Right atrium auricular region (tissue), 2 donors: ENCODE measurements at places on chromosomes 4 and X. TPM values are rescaled to one million over a fixed set of nuclear protein-coding genes. Genes with fewer than 3 reads are reported as not detected.

DNA sequence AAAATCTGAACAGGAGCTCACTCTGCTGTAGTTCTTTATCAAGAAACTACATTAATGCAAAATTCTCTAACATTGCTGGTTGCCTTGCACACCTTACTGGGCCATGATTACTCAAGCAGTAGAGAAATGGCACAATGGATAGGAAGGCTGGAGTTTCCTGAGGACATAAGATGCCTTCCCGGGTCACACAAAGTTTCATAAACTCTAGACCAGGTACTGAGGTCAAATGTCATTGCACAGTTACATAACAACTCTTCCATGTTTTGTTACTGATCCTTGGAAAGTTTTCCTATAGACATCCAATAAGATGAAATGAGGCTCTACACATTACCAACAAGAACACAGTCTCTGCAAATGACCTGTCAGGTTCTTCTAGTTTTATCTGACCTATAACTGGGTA lies 9.9 kb downstream of the TEC start:
- no peak for DNase-seq

- no peak for DNase-seq
Measured at GRCh38 chrX:274904-275475, 6.2 kb upstream of the PLCXD1 start.

FGFBP1 gene
- total RNA-seq = not detected

HS3ST1 gene
- total RNA-seq = 8.4 TPM

SCML1 gene
- total RNA-seq = 5.5 TPM

- DNase-seq = no peak
Measured at GRCh38 chr4:34893382-34893781, 1350.9 kb downstream of the ARAP2 start.

- DNase-seq = no peak
Measured at GRCh38 chrX:121921258-121921657, 873.8 kb downstream of the GLUD2 start.

- DNase-seq = no peak
Measured at GRCh38 chr4:25236971-25237370, 3.1 kb downstream of the PI4K2B start.

- DNase-seq = no peak
Measured at GRCh38 chrX:130171446-130172126, at the start of gene RAB33A. TSS of gene RAB33A (plus strand) at chrX:130171962. CDS start at chrX:130172063, 101 bp downstream.

GRCh38 chr4:113169368-113169767 lies 119.9 kb downstream of the ANK2 start:
- no peak for DNase-seq

ARL9 gene
- total RNA-seq = not detected

RRH gene
- not detected for total RNA-seq

- DNase-seq = no peak
Measured at GRCh38 chr4:41427931-41428600, 109.9 kb upstream of the LIMCH1 start.

GAGE13 gene
- not detected for total RNA-seq

DNA sequence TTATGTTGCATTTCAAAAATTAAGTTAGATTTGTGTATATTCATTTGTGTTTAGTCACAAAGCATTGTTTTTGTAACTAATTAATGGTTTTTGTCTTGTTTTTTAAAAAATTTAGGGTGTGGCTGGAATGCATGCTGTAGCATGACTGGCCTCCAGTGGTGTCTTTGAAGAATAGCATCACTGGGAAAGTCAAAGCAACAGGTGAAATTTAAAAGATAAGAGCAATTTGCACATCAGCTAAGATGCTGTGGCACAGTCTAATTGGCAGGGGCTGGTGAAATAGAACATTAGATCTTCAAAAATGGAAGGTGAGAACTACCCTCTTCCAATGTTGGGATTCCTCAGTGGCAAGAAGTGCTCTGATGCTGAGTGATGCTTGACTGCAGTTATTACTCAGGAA lies 45.3 kb downstream of the ANK2 start:
- no peak for DNase-seq

GPR143 gene
- total RNA-seq = 1.1 TPM

PDLIM5 gene
- 598 TPM for total RNA-seq

- no peak for DNase-seq
Measured at GRCh38 chrX:17580539-17581152, 156.6 kb upstream of the SCML1 start.

DNA sequence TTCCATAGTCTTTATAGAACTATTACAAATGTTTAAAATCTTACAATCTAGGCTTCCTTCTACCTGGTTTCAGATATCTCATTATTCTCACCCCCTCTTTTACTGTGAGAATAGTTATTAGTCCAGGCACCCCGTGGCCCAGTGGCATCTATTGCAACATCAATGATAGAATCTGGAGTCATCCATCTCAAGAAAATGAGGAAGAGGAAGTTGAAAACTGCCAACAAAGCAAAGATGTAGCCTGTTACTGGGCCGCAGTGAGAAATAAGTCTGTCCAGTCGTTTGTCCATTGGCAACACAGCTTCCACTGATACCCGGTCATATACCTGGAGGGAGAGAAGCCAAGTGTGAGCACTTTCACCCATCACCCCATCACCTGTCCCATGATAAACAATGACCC lies 6.0 kb upstream of the ASB11 start:
- no peak for DNase-seq

- DNase-seq = peak; percentile 43
Measured at GRCh38 chrX:56790778-56791177, 61.7 kb downstream of the NBDY start.

DNA sequence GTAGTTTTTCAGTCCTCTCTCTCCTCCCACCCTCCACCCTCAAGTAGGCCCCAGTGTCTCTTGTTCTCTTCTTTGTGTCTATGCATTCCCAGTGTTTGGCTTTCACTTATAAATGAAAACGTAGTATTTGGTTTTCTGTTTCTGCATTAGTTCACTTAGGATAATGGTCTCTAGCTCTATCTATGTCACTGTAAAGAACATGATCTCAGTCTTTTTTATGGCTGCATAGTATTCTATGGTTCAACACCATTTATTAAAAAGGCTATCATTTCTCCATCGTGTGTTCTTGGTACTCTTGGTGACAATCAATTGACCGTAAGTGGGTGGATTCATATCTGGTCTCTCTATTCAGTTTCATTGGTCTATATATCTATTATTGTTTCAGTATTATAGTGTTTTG lies 18.7 kb upstream of the IL2 start:
- DNase-seq = no peak

GRCh38 chrX:23699636-23700194 lies 32.4 kb downstream of the PRDX4 start:
- peak; percentile 63 for DNase-seq

DNA sequence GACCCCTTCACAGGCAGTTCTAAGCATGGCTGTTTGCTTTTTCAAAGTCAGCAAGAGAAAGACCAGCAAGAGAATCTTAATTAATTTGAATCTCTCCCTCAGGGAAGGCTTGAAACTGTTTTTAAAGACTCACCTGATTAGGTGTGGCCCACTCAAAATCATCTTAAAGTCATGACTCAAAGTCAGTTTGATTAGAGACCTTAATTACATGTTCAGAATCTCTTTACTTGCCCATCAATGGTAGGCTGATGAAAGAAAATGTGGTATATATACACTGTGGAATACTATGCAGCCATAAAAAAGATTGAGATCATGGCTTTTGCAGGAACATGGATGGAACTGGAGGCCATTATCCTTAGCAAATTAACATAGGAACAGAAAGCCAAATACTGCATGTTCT lies 247.5 kb upstream of the PRKX start:
- DNase-seq = no peak

GRCh38 chr4:72348701-72349100 lies 220.3 kb downstream of the ADAMTS3 start:
- no peak for DNase-seq

USP17L13 gene
- not detected for total RNA-seq

CAPN6 gene
- 2.2 TPM for total RNA-seq

DNA sequence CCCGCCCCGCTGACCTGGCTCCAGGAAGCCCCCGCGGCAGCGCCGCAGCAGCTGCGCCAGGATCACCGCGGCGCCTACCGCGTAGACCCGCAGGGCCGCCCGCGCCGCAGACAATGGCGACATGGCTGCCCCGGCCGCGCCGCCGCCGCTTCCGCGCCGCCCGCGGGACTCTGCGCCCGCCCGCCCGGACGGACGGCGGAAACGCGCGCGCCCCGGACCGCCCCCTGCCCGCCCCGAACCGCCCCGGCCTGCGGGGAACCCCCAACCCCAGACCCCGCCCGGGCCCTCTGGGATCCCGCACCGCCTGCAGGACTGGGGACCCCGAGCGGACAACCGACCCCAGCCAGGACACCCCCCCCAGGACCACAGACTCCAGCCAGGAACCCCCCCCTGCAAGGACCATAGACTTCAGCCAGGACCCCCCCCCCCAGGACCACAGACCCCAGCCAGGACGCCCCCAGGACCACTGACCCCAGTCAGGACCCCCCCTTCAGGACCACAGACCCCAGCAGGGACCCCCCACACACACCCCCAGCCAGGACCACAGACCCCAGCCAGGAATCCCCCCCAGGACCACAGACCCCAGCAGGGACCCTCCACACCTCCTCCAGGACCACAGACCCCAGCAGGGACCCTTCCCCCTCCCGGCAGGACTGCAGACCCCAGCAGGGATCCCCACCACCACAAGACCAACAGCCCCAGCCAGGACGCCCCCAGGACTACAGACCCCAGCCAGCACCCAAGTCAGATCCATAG lies at the start of the genes DHRSX and ZBED1:
Gene DHRSX (minus strand): TSS at position 174 of the 756 bp plus-strand sequence. CDS start 51 bp downstream, at position 123.
Gene ZBED1 (minus strand): TSS at position 174 of the 756 bp plus-strand sequence. CDS start 10,257 bp downstream, outside the sequence.
- DNase-seq = no peak

GRCh38 chr4:127484117-127484516 lies 148.6 kb upstream of the INTU start:
- DNase-seq = no peak

DNA sequence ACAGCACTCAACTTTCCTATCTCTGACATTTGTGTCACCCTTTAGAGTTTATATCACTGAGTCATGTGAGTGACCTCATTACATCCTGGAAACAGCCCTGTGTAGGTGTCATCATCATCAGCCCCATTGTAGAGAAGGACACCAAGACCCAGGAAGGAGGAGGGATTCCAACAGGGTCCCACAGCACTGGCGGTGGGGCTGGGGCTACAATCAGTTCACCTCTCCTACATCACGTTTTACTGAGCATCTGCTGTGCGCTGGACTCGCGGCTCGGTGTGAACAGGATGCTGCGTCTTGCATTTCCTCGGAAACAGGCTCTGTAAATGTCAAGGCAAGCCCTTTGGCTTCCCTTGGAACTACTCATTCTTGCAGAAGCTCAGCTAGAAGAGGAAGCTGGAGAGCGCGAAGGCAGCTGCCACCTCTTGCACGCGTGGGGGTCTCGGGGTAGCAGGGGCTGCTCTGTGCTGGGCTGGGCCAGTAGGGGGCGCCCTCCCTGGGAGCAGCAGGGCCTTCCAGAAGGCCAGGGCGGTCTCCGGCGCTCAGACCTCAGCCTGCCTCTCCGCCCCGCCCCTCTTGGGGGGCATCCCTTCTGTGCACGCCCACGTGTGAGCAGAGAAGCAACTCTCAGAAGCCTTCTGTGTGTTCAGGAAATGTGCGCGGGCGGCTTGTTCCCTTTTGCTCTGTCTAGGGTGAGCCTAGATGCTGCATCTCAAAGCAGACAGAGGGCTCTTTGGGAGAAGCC lies 29.0 kb downstream of the REELD1 start:
- no peak for DNase-seq

CTBP1 gene
- 140 TPM for total RNA-seq

- DNase-seq = no peak
Measured at GRCh38 chrX:149312988-149313387, 192.1 kb downstream of the IDS start.

DNA sequence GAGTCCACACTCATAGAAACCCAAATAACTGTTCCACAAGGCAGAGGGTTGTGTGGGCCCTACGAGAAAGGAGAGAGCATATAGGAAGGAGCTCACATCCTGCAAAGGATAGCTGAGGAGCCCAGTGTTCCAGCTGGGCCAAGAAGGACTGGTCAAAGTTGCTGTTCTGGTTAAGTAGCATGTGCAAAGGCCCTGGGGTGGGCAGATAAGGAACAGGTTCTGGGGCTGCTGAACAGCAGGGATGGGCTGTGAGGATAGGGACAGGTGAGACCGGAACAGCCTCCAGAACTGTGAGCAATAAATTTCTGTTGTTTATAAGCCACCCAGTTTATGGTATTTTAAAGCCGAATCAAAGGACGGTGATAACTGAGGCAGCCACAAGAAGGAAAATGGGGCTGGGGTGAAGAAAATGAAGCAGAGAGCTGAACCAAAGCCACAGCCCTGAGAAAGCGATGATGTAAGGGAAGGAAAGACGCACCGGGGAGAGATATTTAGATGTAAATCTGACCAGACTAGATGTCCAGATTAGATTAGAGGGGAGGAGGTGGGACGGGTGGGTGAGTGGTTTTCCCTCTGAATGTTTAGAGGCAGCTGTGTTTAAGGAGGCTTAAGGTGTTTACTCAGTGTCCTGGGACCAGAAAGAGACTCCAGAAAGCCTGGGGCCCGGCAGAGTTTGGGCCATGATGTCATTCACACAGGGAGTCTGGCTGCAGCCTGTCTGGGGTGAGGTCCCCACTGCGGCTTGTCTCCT lies 180.8 kb upstream of the BCOR start:
- DNase-seq = no peak

JCHAIN gene
- total RNA-seq = 2.7 TPM

DNA sequence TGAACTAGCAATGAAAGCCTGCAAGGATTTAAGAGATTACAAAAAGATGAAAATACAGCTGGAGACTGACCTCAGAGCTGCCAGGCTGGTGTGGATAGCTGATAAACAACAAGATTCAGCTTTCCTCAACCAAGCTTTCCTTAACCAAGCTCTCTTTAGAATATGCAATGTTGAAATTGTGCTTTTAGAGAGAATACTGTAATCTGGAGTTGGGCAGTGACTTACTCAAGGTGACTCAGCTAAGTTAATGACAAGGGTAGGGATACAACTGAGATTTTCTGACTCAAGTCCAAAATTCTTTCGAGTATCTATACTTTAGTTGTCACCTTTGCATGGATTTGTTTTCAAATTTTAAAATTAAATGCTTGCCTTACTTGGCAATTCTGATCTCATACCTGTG lies 98.0 kb downstream of the AMMECR1 start:
- no peak for DNase-seq

- DNase-seq = no peak
Measured at GRCh38 chrX:31331928-31332327, 260.1 kb upstream of the FTHL17 start.

GRCh38 chr4:8502836-8503585 lies 62.4 kb downstream of the TRMT44 start:
- no peak for DNase-seq

GRCh38 chrX:116628464-116628863 lies 165.7 kb upstream of the CT83 start:
- no peak for DNase-seq

- DNase-seq = no peak
Measured at GRCh38 chr4:127145006-127145540, 487.7 kb upstream of the INTU start.

CNKSR2 gene
- total RNA-seq = 1.7 TPM

- no peak for DNase-seq
Measured at GRCh38 chr4:25978327-25978726, 64.3 kb downstream of the SMIM20 start.

DNA sequence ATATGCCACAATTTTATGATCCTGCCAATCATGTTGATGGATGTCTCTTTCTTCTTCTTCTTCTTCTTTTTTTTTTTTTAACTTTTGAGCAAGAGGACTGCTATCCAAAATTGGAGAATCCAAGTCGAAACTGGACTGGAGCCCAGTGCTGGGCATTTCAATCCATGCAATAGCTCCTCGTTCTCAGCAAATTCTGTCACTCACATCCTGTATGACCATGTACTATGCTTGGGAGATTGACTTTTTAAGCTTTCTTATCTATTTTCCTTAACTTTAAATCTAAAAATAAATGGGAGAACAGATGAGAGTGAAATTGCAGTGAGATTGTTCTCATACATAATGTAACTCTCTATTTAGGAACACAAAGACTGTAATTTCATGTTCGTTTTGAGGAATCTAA lies 123.0 kb upstream of the PUDP start:
- DNase-seq = no peak
